Karpas-422 (cell line): ENCODE measurements at places on chromosomes 16 and 17. TPM values are rescaled to one million over a fixed set of nuclear protein-coding genes. Genes with fewer than 3 reads are reported as not detected.

DNA sequence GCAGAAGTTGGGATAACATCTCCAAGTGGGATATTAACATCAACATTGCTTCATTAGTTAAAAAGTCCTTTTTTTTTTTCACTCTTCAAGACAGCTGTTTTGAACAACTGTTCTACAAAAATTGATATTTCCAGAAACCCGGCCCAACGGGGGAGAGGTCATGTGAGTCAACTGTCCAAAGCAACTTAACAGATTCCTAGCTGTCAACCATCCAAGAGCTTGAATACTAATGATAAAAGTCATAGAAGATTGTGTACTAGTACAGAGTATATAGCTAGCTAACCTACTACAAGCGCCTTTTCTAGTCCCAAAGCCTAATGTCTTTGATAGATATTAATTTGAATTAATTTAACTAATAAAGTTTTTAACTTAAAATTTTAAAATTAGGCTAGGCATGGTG, 172.0 kb downstream of the CYB561 start:
- H3K27ac ChIP-seq, result no peak overlapping the region
- no peaks in the 10 kb centered on the region for H3K36me3 ChIP-seq
- H3K27me3 ChIP-seq, result no peaks in the 10 kb centered on the region
- H3K4me1 ChIP-seq, result no peaks in the 10 kb centered on the region

GRCh38 chr16:533391-534123, 6.0 kb downstream of the CAPN15 start:
- peaks cover 9% of the 10 kb centered on the region for H3K4me1 ChIP-seq
- no peak for DNase-seq
- no peak overlapping the region for H3K4me3 ChIP-seq
- no peaks in the 10 kb centered on the region for H3K27me3 ChIP-seq

DNA sequence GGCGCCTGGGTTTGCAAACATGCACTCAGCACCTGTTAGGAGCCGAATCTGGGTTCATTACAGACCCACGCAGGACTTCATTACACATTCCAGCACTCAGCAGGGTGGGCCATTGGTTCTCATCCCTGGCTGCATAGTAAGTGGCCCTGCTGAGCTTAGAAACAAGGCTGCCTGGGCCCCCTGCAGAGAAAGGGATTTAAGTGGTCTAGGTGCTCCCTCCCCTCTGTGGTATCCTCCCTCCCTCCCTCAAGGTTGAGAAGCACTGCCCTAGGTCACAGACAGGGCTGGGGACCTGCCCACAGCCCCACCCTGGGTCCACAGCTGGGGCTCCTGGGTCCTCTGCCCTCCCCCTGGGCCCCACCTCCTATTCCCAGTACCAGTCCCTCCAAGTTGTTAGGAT, 28.3 kb downstream of the WNT3 start:
- no peak for DNase-seq
- no peaks in the 10 kb centered on the region for H3K27me3 ChIP-seq
- no peak overlapping the region for H3K27ac ChIP-seq
- no peak overlapping the region for H3K4me3 ChIP-seq

CNGB1 gene
- total RNA-seq, result not detected in 2 replicates

DNA sequence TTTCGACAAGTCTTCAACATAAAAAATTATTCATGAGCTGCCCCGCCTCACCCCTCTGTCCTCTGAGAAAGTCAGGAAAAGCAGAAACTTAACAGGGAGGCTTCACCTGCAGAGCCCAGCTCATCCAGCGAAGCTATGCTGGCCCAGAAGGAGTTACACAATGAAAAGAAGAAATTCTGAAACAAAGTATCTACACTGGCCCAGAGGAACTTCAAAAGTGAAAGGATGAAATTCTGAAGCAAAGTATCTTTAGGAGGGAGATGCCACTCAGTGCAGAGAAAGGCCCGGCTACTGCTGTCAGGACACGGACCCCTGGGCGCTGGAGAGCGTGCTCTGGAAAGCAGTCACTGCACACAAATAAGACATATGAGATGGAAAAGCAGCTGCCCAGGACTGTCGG, 1.6 kb downstream of the GALNS start:
- H3K4me3 ChIP-seq, result no peak overlapping the region
- no peaks in the 10 kb centered on the region for H3K27me3 ChIP-seq
- peaks cover 22% of the 10 kb centered on the region for H3K4me1 ChIP-seq
- DNase-seq, result no peak
